ENCODE measurements at places on chromosomes 16 and 17. TPM values are rescaled to one million over a fixed set of nuclear protein-coding genes. Genes with fewer than 3 reads are reported as not detected.

GRCh38 chr16:80883159-80883642, 78.8 kb upstream of the CDYL2 start:
- H3K27ac ChIP-seq: no peak overlapping the region
- no peak overlapping the region for H3K4me3 ChIP-seq
- DNase-seq: no peak
- H3K27me3 ChIP-seq: peaks cover 27% of the 10 kb centered on the region

- no peak overlapping the region for H3K4me3 ChIP-seq
- DNase-seq: no peak
- H3K36me3 ChIP-seq: peaks cover 3% of the 10 kb centered on the region
- peaks cover 27% of the 10 kb centered on the region for H3K4me1 ChIP-seq
Observed at GRCh38 chr16:31036691-31037090, 3.3 kb downstream of the STX4 start.

GRCh38 chr16:4194661-4195060, 47.2 kb downstream of the SRL start:
- H3K36me3 ChIP-seq: no peaks in the 10 kb centered on the region
- no peak for DNase-seq
- H3K27ac ChIP-seq: no peak overlapping the region
- no peaks in the 10 kb centered on the region for H3K4me1 ChIP-seq

DNA sequence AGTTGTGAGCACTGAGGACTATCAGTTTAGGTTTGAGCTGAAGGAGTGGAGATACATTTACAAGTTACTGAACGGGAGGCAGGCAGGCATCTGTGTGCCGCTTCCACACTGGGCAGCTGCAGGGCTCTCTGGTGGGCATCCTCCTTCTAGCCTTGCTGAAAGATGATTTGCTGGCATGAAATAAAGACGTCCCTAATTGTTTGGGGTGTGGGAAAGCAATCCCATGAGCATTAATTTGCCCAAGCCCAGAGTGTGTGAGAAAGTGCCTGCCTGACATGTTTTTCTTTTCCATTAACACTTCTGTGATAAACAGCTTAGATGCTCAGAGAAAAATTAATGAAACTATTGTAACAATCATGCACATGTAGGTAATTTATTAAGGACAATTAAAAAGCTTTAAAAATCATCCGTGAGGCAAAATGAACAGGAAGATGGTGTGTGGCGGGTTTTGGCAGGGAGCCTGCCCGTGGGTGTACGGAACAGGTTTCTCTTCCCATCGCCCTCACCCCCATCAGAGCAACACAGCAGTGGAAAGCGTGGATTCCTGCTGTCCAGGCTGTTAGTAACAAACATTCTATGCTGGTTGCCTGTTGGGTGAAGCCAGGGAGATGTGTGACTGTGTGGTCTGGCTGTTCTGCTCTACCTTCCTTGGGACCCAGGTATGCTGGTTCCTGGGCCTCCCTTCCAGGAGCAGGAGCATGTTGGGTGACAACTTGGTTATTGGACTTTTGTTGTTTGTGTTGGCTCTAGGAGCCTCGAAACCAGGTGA, 191.9 kb downstream of the MSI2 start:
- peaks cover 71% of the 10 kb centered on the region for H3K4me1 ChIP-seq
- no peaks in the 10 kb centered on the region for H3K27me3 ChIP-seq
- no peak overlapping the region for H3K27ac ChIP-seq
- H3K4me3 ChIP-seq: no peak overlapping the region
- H3K36me3 ChIP-seq: no peaks in the 10 kb centered on the region
- DNase-seq: no peak

Gene MMP2
- not detected for total RNA-seq

Gene TSPAN10
- total RNA-seq: 1.1 TPM

- H3K27me3 ChIP-seq: no peaks in the 10 kb centered on the region
- DNase-seq: no peak
- H3K4me3 ChIP-seq: no peak overlapping the region
- H3K27ac ChIP-seq: no peak overlapping the region
Observed at GRCh38 chr16:64826374-64826773, 295.5 kb downstream of the CDH11 start.

DNA sequence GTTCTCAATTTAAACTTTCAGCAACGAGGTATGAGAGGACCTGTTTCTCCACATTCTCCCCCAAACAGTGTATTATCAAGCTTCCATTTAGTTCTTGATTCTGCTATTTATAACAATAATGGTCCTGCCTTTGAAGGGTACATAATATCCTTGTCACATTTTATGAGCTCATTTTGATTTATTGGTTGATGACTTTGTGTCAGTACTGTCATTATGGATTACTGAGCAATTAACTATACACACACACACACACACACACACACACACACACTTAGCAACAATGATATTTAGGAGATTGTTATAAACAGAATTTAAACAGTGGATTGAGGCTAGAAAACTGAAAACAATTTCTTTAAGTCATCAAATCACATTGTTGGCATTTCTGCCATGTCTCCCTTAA, 7.0 kb downstream of the TMIGD1 start:
- no peak overlapping the region for H3K4me3 ChIP-seq
- no peak for DNase-seq
- no peaks in the 10 kb centered on the region for H3K36me3 ChIP-seq

GRCh38 chr17:51032850-51033249, 87.8 kb downstream of the SPAG9 start:
- no peak overlapping the region for H3K4me3 ChIP-seq
- no peak for DNase-seq
- no peaks in the 10 kb centered on the region for H3K27me3 ChIP-seq
- no peaks in the 10 kb centered on the region for H3K36me3 ChIP-seq
- H3K4me1 ChIP-seq: peaks cover 47% of the 10 kb centered on the region

GRCh38 chr16:27499659-27500055, 50.1 kb downstream of the GTF3C1 start:
- H3K36me3 ChIP-seq: no peaks in the 10 kb centered on the region
- H3K4me3 ChIP-seq: no peak overlapping the region
- no peaks in the 10 kb centered on the region for H3K4me1 ChIP-seq
- H3K27ac ChIP-seq: no peak overlapping the region
- H3K27me3 ChIP-seq: no peaks in the 10 kb centered on the region

Gene C1QTNF8
- total RNA-seq: not detected

DNA sequence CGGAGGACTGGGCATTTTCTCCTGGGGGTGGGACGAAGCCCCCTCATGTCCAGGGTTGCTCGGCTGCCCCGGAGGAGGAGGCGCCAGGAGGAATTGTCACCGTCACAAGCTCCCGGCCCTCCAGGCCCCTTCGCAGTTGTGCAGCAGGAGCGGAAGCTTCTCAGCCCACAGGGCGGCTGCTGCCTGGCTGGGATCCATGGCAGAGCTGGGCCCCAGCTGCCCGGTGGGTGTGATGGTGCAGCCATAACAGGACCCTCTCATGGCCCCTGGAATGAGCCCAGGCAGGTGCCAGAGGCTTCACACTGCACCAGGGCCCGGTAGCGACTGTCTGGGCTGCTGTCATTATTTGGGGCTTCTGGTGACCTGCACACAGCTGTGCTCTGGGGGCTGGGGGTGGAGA, 54.9 kb upstream of the GNG13 start:
- H3K36me3 ChIP-seq: peaks cover 4% of the 10 kb centered on the region
- no peak for DNase-seq
- no peaks in the 10 kb centered on the region for H3K4me1 ChIP-seq
- no peak overlapping the region for H3K4me3 ChIP-seq

Gene FGF11
- 4.9 TPM for total RNA-seq

- no peak overlapping the region for H3K27ac ChIP-seq
- H3K4me3 ChIP-seq: no peak overlapping the region
- H3K4me1 ChIP-seq: peaks cover 8% of the 10 kb centered on the region
- no peaks in the 10 kb centered on the region for H3K27me3 ChIP-seq
- no peak for DNase-seq
Observed at GRCh38 chr16:78134944-78135619, 35.6 kb downstream of the WWOX start.

GRCh38 chr16:75614066-75614897, 8.8 kb downstream of the ADAT1 start:
- DNase-seq: no peak
- H3K4me1 ChIP-seq: peaks cover 29% of the 10 kb centered on the region
- no peak overlapping the region for H3K4me3 ChIP-seq

GRCh38 chr16:72974142-72974769, 73.7 kb downstream of the ZFHX3 start:
- H3K4me3 ChIP-seq: no peak overlapping the region
- no peaks in the 10 kb centered on the region for H3K4me1 ChIP-seq
- DNase-seq: no peak
- H3K27ac ChIP-seq: no peak overlapping the region

- H3K4me1 ChIP-seq: peaks cover 14% of the 10 kb centered on the region
- H3K27me3 ChIP-seq: no peaks in the 10 kb centered on the region
- H3K36me3 ChIP-seq: no peaks in the 10 kb centered on the region
- no peak overlapping the region for H3K27ac ChIP-seq
- no peak overlapping the region for H3K4me3 ChIP-seq
Observed at GRCh38 chr16:85733155-85733838, 17.6 kb downstream of the C16orf74 start.

Gene TMEM186
- 20.6 TPM for total RNA-seq

Gene KRTAP2-3
- total RNA-seq: not detected

Gene SYCE1L
- total RNA-seq: 4.3 TPM

- no peak overlapping the region for H3K27ac ChIP-seq
- H3K27me3 ChIP-seq: no peaks in the 10 kb centered on the region
- H3K4me3 ChIP-seq: no peak overlapping the region
- DNase-seq: no peak
- peaks cover 78% of the 10 kb centered on the region for H3K4me1 ChIP-seq
Observed at GRCh38 chr16:11198828-11199227, 57.2 kb downstream of the SOCS1 start.

DNA sequence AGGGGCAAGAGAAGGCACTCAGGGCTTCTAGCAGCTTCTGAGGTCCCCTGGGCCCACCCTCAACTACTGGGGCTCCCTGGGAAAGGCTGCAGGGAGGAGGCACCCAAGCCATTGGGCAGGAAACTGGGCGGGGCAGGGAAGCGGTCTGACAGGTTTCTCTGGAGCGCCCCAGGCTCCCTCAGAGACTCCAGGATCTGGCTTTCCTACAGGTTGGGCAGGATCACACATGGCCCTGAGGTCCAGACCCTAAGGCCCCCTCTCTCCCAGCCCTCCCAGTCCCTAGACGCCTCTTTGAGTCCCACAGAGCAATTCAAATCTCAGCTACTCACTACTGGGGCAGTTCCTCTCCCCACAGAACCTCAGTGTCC, 14.3 kb downstream of the JUP start:
- no peaks in the 10 kb centered on the region for H3K36me3 ChIP-seq
- no peak for DNase-seq
- H3K4me1 ChIP-seq: no peaks in the 10 kb centered on the region
- no peaks in the 10 kb centered on the region for H3K27me3 ChIP-seq
- no peak overlapping the region for H3K4me3 ChIP-seq

GRCh38 chr17:56808503-56808902, 25.2 kb downstream of the C17orf67 start:
- H3K4me1 ChIP-seq: no peaks in the 10 kb centered on the region
- no peak overlapping the region for H3K4me3 ChIP-seq
- no peaks in the 10 kb centered on the region for H3K36me3 ChIP-seq
- no peak for DNase-seq
- H3K27me3 ChIP-seq: peaks cover 11% of the 10 kb centered on the region
- H3K27ac ChIP-seq: no peak overlapping the region

Gene AATK
- total RNA-seq: 0.48 TPM

GRCh38 chr16:8370374-8371270, 219.7 kb downstream of the TMEM114 start:
- H3K36me3 ChIP-seq: no peaks in the 10 kb centered on the region
- DNase-seq: no peak
- no peak overlapping the region for H3K27ac ChIP-seq
- no peaks in the 10 kb centered on the region for H3K4me1 ChIP-seq
- H3K27me3 ChIP-seq: no peaks in the 10 kb centered on the region

Gene WSCD1
- 0.19 TPM for total RNA-seq

- no peaks in the 10 kb centered on the region for H3K27me3 ChIP-seq
- no peak overlapping the region for H3K4me3 ChIP-seq
- DNase-seq: no peak
Observed at GRCh38 chr16:22235839-22236745, 30.0 kb downstream of the EEF2K start.

Gene SMG1
- total RNA-seq: 165 TPM

Gene NOTUM
- 1.4 TPM for total RNA-seq

Gene TBX4
- not detected for total RNA-seq
